CD4-positive, alpha-beta T cell treated with Interleukin-4 for 4 hours (primary cell): ENCODE measurements at places on chromosomes 12 and 14.

DNA sequence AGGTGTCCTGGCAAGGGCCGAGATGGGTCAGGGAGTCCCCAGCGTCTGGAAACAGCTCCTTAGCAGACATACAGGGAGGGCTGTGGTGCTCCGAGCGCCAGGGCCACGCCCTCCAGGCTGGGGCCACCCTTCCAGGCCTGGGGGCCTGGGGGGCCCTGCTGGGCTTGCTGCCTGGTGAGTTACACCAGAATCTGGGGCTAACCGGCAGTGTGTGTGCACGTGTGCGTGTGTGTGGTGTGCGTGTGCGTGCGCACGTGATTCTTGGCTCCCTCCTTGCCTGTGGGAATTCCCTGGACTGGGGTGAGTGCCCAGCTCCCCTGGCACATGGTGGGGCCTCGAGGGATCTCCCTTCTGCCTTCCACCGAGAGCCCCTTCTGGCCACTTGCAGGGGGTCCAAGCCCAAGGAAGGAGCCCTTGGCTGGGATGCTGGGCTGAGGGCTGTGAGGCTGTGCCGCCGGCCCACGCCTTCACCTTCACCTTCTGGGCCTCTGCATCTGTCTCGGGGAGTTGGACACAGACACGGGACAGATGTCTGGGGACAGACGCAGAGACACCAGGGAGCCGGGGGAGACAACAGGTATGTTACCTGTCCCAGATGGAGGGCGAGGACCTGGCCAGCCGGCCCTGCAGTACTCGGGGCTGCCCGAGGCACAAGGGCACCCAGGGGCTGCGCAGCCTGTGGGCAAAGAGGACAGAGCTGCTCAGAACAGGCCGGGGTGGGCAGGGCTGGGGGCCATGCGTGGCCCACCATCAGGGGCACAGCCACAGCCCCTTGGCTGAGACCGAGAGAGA lies 37.2 kb downstream of the BEGAIN start:
- no peak for DNase-seq

DNA sequence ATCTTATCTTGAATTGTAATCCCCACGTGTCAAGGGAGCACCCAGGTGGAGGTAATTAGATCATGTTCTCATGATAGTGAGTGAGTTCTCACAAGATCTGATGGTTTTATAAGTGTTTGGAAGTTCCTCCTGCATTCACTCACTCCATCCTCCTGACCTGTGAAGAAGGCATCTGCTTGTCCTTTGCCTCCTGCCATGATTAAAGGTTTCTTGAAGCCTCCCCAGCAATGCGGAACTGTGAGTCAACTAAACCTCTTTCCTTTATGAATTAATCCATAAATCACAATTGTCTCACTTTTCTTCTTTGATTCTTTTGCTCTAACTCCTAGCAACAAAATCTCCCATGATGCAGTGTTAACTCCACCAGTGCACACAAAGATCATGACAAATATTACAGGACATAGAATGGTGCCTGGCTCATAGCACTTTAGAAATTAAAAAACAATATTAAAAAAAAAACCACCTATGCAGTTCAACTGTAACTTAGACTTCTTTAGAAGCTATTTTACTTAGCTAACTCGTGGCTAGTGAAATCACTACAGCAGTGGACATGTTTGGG lies 37.6 kb upstream of the MGAT4C start:
- DNase-seq: no peak

GRCh38 chr12:100656856-100657255 lies 83.4 kb downstream of the GAS2L3 start:
- DNase-seq: no peak

DNA sequence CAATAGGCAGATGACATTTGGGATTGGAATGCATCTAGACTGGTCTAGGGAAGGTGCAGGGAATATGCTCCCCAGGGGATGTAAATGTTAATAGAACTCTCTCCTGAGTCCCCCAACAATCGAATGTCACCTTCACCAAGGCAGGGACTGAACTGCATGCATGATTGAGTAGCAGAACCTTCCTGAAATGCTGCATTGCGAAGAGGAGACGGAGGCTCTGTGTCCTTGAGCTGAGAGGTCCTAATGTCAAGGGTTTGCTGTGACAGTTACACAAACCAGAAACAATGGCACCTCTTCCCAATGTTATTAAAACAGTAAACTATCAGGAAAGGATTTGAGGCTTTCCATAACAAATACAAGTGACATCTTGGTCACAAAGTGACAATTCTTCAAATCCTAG lies 117.5 kb upstream of the SFSWAP start:
- DNase-seq: no peak

DNA sequence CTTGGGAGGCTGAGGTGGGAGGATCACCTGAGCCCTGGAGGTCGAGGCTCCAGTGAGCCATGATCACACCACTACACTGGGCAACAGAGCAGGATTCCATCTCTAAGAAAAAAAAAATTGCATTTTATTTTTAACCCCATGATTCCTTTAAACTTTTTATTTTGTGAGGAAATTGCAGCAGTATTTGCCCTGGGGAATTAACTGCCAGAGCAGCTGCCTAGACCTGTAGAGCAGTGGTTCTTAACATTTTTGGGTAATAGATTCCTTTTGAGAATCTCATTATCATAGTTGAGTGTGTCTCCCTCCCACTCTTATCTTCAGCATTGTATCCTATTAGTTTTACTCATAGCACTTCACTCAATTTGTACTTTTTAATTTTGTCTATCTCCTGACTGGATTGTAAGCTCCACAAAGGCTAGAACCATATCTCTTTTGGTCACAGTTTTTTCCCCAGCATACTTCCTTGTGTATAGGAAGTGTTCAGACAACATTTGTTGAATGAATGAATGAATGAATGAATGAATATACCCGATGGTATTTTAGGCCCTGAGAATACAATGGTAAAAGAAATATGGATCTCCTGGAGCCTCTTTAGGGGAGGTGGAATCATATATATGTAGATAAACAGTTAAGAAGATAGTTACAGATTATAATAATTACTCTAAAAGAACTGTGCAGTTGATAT lies 40.6 kb downstream of the BRMS1L start:
- no peak for DNase-seq
